Activated T-cell treated with anti-CD3 and anti-CD28 coated beads for 48 hours (primary cell): ENCODE measurements at places on chromosomes 2 and 18.

GRCh38 chr2:120983344-120983743, 247.7 kb downstream of the GLI2 start:
- DNase-seq = no peak

GRCh38 chr2:167826906-167827305, 420.5 kb downstream of the STK39 start:
- no peak for DNase-seq

DNA sequence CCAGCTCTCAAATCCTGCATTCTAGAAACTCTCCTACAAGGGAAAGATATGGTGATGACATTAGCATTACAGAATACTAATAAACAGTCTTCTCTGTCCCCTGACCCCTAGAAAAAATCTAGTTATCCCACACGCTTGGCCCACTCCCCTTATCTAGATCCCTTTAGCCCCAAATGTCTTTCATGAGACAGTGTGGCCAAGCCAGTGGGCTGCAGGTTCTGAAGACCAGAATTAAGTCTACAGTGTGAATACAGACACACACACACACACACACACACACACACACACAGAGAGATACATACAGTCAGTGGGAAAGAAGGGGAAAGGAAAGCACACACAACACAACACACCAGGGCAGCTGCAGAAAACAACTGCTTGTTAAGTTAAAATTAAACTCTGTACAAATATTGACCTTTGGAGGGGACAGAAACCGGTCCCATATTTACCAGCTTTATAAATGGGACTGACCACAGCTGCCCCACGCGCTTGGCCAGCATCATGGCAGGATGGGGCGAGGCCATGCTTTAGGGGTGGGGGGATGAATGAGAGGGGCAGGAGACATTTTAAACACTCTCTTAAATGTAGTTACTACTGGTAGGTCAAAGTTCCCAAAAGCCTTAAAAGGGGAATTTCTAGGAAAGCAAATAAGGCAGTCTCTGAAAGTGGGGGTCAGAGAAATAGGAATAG, 49.1 kb downstream of the NHEJ1 start:
- no peak for DNase-seq

DNA sequence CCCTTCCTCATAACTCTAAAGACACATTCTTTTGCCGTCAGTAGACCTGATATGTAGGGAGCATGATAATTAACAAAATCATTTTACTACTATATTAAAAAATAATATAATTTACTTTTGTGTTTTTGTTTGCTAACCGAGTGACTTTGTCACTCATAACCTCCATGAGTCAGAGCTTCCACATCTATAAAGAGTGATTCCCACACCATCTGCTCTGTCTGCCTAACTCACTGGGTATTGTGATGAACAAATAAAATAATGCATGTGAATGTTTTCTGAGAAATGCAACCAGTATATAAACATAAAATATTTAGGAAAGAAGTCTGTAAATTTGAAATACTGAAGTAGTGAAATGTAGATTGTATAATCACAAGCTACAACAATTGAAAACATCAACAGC, 123.4 kb upstream of the DSEL start:
- DNase-seq = no peak

- no peak for DNase-seq
These were observed 134.6 kb downstream of the MAP4K4 start for GRCh38 chr2:101832114-101832513.

- no peak for DNase-seq
These were observed 282.0 kb upstream of the SIX2 start for GRCh38 chr2:45291296-45291701.

- DNase-seq = no peak
These were observed 47.8 kb upstream of the TEX51 start for GRCh38 chr2:126850940-126851339.

GRCh38 chr2:19802086-19802841, 99.5 kb downstream of the TTC32 start:
- DNase-seq = no peak

GRCh38 chr2:121665504-121665903, 16.2 kb upstream of the CLASP1 start:
- DNase-seq = no peak

GRCh38 chr2:140988597-140988996, 1142.2 kb downstream of the LRP1B start:
- DNase-seq = no peak

- no peak for DNase-seq
These were observed 29.3 kb upstream of the MMADHC start for GRCh38 chr2:149616681-149617456.

DNA sequence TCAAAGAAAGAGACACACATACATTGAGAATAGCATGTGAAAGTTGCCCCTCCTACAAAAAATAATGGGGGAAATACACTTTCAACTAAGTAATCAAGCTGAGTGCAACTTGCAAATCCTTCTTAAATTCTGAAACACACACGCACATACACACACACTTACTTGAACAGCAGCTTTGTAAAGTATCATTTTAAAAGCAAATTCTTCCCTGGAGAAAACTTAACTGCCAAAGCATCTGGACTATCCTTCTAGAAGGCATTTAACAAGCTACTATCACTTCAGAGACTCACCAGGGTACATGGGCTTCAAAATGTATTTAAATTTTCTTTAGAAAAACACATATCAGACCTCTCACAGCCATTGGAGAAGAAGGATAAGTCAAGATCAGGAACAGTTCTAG, 15.3 kb downstream of the GAREM1 start:
- DNase-seq = no peak

- no peak for DNase-seq
These were observed 116.0 kb downstream of the MAP3K20 start for GRCh38 chr2:173191601-173192000.

GRCh38 chr2:199348871-199349270, 108.9 kb downstream of the SATB2 start:
- DNase-seq = no peak

- DNase-seq = peak; percentile 57
These were observed 302 bp downstream of the TXNL4A start for GRCh38 chr18:79988071-79988450.

DNA sequence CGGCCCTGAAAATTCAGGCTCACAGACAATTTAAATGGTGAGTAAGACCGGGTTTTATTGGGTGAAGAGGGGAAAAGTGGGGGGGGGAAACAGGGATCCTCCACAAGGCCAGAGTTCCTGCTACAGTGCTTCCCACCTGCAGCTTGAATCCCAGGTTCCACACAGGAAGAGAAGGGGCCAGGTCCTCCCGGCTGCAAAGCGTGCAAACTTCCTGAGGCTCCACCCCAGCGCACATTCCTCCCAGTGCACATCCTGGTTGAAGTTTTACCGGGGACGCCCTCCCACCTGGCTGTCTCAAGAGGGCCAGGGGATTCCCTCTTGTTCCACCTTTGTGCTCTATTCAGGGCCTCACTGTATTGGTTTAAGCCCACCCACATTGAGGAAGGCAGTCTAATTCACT, 347.7 kb upstream of the REG3G start:
- no peak for DNase-seq

DNA sequence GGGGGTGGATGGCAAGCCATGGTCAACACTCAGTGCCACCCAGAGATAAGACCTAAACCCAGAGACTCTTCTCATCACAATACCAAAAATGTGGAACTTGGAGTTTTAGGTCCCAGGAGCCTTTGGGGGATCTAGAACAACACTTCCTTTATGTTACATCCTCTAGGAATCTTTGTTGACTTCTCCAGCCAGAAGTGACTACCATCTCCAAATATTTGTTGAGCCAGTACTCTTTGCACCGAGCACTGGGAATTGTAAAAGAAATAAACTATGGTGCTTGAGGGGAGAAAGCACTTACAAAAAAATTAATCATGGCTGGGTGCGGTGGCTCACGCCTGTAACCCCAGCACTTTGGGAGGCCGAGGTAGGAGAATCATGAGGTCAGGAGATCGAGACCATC, 120.0 kb upstream of the TMEM200C start:
- DNase-seq = no peak

- DNase-seq = no peak
These were observed 103.5 kb downstream of the BMPR2 start for GRCh38 chr2:202479610-202480009.

DNA sequence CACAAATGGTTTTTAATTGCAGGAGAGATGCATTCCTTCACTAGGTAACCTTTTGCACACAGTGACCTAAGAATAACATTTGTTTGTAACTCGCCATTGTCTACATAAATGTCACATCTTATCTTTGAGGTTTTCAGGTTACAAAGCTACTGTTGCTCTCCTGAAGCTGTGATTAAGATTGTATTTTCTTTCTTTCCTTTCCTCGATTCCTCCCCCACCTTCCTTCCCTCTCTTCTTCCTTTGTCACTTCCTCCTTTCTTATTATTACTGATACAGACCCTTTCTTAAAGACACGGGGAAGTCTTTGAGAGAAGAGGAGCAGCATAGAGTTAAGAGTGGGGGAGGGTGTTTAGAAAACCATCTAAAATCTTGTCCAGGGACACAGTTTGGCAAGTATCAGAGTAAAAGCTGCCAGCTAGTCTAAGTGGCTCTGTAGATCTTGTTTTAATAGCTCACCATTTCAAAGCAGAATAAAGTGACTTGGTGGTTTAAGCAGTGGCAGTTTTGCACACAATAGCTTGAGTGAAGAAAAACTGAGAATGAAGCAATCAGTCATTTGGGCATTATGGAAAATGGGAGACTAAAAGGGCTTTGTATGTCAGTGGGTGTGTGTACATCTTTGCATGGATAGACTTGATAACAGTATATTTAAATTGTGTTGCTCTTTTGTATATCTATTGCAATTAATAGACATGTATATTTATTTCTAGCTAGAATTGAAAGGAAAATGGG, 10.9 kb downstream of the CERS6 start:
- DNase-seq = no peak

- DNase-seq = no peak
These were observed 572 bp downstream of the RPS27A start for GRCh38 chr2:55232863-55233657.

- DNase-seq = no peak
These were observed 57.8 kb upstream of the FAM237A start for GRCh38 chr2:206584323-206585116.

DNA sequence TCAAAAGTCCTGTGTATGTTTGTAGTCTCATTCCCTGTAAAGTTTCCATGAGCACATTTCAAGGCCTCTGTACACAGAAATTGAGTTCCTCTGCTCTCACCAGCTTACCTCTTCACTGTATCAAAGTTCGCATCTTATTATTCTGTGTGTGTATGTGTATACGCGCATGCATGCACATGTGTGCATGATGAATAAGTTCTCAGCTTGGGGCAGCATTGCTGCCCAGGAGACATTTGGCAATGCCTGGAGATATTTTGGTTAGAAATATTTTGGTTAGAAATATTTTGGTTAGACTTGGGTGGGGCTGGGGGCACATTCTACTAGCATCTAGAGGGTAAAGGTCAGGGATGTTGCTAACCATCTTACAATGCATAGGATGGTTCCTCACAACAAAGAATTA, 23.4 kb downstream of the TCF7L1 start:
- DNase-seq = no peak

- no peak for DNase-seq
These were observed 741 bp upstream of the GCKR start for GRCh38 chr2:27495840-27496356.

- DNase-seq = peak; percentile 65
These were observed at the start of gene TBC1D8 for GRCh38 chr2:101151146-101151858. Gene TBC1D8, minus strand, starts transcription at chr2:101151382. Its CDS starts 129 bp downstream, at chr2:101151253.

- no peak for DNase-seq
These were observed 49.2 kb downstream of the PLCL1 start for GRCh38 chr2:197853549-197853948.

DNA sequence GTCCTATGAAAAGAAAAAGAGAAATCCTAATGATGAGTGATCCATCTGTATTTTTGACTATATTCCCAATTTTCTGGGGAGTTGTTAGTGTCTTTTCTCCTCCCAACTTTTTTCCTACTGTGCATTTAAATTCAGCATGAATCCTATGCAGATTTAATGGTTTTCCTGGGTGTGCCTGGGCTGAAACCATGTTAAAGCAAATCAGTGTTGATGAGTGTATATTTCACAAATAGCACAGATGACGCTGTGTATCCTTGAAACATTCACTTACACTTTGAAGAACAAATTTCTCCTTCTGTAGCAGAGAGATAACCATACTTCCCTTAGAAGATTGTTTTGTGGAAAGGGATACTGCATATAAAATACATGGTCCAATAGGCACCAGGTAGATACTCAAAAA, 114.3 kb downstream of the TRIB2 start:
- DNase-seq = no peak

DNA sequence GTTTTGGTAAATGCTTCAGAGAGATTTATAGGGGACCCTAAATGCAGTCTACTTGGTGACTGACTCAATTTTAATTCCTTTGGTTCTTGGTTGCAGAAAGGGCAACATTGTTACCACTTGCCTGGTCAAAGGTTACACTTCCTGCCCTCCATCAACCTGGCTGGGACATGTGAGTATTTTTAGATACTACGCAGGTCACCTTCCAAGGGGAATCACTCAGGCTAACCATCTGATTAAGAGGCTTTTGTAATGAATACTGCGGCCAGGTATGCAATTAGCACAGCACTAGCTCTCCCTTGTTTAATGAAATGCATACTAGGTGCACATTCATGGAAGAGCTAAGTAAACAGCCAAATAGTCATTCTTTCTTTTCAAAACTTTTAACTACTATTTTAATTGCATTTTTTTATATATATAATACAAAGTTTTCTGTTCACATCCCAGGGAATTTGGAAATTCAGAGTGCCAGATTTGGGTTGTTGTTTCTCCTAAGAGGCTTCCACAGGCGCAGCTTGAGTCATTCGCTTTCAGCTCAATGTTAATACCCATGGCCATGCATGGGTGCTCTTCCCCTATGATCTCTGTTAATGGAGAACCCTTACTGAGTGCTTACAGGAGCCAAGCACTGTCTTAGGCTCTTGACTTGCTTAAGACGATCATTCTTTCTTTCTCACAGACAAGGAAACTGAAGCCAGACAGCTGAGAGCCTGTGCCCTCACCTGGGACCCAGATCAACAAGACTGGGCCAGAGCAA, 152.2 kb downstream of the MTX2 start:
- no peak for DNase-seq

- DNase-seq = no peak
These were observed 89.5 kb downstream of the STK39 start for GRCh38 chr2:168157926-168158325.

DNA sequence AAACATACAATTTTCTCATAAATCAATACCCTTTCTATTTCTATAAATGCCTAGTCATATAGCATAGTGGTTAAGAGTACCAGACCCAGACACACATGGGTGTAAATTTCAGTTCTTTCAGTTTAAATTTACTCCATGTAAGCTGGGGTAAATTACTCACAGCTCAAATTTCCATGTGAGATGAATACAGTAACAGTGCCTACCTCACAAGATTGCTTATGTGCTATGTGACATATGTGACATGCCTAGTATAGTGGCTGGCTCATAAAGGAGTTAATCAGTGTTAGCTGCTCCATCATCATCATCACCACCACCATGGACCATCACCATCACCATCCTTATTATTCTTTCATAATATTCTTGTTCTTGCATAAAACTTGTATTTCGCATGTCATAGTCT, 61.6 kb upstream of the CD302 start:
- no peak for DNase-seq

DNA sequence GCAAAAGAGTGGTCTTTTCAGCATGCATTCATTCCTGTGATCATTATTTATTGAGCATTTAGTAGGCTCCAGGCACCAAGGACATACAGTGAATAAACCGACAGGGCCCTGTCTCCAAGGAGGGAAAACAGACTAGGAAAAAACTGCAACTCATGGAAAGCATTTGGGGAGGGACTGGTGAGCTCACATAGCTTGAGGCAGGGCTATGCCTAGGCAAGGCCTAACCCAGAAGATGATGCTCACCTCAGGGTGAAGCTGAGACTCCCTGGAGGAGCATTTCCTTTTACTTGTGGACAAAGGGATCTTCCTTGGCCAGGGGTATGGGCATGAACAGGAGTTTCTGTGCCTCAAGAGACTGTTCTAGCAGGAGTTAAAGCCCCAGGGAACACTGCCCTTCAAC, 3.9 kb downstream of the CXCR1 start:
- DNase-seq = no peak
